Spinal cord (tissue), 10 donors: ENCODE measurements at places on chromosomes 16 and 17. TPM values are rescaled to one million over a fixed set of nuclear protein-coding genes. Genes with fewer than 3 reads are reported as not detected.

PLK1 gene
- total RNA-seq = 4.4 TPM

HEATR9 gene
- not detected for total RNA-seq

FOXL1 gene
- total RNA-seq = 3.9 TPM

CDH13 gene
- 76.5 TPM for total RNA-seq

MSLN gene
- total RNA-seq = 0.40 TPM

- no peak for DNase-seq
Observed at GRCh38 chr17:55342800-55343585, 78.2 kb downstream of the HLF start.

- no peak for DNase-seq
Observed at GRCh38 chr17:43018932-43019331, 3.3 kb downstream of the VAT1 start.

DNA sequence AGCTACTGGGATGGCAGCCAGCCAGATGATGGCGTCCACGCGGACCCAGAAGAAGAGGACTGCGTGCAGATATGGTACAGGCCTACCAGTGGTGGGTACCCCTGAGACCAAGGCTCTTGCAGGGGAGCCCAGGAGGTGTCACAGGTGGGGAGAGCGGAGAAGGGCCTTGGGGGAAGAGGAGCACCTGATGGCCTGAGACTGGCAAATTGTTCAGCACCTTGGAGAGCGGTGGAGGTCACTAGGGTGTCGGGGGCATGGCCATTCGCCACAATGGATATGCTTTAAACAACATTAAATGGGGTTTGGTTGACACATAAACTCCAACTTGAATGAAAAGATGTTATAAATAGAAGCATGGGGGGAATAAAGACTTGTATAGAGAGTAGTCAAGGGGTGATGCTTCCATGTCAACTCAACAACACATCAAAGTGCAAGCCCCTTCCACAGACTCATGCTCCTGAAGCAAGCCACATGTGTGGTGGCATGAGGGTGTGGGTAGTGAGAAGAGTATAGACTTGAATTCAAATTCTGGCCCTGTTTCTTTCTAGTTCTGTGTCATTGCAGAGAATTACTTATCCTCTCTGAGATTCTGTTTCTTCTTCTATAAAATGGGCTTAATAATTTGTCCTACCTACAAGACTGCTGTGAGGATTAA is 22.2 kb downstream of the CLEC19A start:
- DNase-seq = no peak

DNA sequence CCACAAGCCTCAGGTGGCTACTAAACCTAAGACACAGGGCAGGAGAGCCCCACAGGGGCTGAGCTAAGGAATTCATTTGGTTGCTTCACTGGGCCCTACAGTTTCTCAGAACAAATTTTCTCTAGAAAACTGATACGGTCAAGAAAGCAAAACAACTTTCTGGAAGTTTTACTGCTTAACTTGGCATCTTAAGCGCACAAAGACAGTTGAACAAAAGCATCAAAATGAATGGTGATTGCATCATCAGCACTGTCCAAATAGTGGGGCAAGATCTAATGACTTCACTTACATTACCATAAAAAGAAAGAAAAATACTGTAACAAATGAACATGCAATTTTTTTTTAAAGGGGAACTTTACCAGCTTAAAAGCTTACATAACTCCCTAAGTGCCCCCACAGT is 47.6 kb downstream of the XPO6 start:
- DNase-seq = peak; percentile 11

DNA sequence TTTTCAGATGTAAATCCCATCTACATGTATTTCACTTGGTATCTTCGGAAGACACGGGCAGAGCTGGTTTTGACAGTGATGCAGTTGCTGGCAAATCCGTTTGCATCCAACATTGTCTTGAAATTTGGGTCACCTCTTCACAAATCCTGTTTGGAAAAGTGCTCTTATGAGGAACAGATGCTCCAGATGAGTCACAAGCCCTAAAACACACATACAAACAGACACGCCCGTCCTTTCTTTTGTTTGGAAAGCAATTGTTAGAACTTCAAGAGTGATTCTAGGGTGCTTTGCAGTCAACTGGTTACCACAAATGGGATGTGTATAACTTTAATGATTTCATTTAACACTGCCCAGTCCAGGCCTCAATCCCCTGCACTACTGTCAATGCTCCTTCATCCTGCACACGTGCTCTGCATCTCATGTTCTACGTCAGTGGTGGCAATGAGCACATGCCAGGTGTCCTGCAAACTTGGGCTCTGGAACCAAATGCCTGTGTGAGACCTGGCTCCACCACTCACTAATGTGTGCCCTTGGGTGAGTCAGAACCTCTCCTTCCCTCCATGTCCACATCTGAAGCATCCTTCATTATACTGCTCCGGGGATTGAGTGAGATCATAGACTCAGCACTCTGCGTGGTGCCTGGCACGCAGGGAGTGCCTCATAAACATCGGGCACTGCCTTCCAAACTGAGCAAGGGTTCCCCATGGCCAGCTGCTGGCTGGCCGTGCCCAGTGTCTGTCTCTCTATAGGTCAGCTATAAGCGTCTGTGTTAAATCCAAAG is 19.3 kb upstream of the FOXF1 start:
- DNase-seq = no peak

- no peak for DNase-seq
Observed at GRCh38 chr17:75289832-75290337, 652 bp upstream of the SLC25A19 start.

DNA sequence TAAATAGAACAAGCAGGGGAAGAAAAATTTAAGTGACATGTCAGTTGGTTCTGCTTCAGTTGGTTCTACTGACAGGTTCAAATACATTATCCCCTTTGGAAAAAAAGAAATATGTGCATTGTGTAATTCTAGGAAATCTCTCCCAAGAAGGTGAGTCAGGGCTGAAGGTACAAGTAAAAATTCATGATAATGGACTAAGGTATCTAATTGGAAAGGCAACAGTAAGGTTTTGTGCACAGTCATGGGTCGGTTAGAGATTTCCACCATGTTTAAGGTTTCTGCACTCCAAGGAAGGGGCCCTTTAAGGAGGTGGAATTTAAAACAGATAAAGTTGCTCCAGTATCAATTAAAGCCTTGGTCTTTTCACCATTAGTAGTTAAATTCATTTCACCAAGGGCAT is 17.9 kb upstream of the B4GALNT2 start:
- no peak for DNase-seq

GRCh38 chr17:62925267-62925836 is 40.7 kb upstream of the TANC2 start:
- DNase-seq = no peak

DNA sequence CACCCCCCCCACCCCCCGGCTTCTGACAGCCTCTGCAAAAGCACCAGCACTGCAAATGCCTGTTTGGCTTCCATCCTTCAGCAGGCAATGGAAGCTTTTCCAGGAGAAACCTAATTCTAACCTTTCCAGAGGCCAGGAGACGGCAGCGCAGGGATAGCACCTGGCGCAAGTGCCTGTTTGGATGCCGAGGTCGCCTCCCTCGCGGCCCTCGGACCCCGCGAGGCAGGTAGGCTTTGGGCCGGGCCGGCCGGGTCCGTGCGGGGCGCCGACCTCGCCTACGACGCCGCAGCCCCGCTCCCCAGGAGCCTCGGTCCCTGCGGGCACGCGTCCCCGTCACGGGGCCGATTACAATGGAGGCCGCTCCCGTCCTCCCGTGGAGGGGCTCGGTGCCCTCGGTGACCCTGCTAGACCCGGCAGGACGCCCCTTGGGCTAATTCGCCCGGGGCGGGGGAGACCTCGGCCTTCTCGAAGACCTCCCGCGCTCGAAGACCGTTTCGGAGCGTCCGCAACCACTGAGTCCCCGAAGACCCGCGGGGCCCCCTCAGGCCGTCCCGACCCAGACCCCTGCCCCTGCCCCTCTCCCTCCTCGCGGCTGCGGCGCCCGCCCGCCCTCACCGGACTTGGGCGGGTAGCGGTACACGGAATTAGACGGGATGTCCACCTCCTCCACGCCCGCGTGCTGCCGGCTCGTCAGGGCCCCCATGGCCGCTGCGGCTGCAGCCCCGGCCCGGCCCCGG is 587 bp downstream of the RNF157 start:
- DNase-seq = no peak

- DNase-seq = peak; percentile 67
Observed at GRCh38 chr16:48905632-48906505, 295.9 kb upstream of the N4BP1 start.

DNA sequence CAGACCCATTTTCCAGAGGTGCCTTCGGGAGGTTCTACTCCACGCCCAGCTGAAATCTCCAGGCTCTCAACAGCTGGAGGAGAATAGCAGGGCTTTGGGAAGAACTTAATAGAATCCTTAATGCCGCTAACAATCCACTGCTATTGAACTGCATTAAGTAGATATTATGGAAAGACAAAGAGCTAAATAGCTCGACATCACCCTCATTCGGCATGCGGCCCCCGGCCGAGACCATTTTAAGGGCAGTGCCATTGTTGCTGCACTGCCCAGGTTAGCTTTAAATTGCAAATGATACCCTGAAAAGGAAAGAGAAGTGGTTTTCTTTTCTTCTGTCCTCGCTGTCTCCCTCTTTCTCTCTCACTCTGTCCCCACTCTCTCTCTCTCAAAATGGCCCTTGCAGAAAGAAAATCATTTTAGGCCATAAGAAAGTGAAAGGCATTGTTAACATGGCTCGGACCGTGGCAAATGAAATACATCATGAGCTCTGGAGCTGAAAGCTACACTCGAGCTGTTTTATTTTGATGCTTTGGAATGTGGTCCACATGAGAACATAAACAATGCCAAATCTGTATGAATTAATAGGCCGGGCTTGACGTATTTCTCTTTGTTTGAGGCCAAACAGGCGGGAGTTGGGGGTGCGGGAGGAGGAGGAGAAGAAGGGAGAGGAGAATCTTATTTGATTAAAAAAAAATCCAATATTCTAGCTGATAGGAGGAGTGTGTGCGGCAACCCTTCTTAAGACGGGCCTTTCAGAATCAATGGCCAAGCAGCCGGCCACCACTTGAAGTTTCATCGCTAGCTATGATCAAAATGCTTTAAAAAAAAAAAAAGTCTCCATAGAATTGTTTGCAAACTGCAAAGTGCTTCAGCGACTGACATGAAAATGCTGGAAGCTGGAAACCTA is 298.8 kb upstream of the IRX3 start:
- DNase-seq = no peak

DNA sequence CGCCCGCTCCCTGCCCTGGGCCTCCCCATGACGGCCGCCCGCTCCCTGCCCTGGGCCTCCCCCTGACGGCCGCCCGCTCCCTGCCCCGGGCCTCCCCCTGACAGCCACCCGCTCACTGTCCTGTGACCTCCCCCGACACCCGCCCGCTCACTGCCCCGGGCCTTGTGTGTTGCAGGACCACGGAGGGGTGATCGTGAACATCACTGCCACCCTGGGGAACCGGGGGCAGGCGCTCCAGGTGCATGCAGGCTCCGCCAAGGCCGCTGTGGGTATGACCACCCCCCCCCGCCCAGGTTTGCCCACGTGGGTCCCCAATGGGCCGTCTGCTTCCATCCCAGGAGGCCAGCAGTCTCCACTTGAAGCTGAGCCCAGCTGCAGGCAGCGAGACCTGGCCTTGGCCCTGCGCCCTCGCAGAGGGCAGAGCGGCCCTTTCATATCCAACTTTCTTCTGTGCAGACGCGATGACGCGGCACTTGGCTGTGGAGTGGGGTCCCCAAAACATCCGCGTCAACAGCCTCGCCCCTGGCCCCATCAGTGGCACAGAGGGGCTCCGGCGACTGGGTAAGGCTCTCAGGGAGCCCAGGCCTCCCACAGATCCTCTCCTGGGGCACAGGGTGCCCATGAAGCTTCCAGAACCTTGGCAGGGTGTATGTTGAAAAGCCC is 9.0 kb downstream of the DECR2 start:
- no peak for DNase-seq

DNA sequence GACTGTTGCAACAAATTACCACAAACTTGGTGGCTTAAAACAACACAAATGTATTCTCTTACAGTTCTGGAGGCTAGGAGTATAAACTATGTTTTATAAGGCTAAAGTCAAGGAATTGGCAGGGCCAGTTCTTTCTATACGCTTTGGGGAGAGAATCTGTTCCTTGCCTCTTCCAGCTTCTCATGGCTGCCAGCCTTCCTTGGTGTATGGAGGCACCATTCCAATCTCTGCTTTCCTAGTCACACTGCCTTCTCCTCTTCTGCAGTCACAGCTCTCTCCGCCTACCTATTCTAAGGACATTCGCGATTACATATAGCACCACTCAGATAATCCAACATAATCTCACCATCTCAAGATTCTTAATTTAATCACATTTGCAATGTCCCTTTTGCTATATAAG is 140.4 kb upstream of the GNAO1 start:
- DNase-seq = peak; percentile 54

DNA sequence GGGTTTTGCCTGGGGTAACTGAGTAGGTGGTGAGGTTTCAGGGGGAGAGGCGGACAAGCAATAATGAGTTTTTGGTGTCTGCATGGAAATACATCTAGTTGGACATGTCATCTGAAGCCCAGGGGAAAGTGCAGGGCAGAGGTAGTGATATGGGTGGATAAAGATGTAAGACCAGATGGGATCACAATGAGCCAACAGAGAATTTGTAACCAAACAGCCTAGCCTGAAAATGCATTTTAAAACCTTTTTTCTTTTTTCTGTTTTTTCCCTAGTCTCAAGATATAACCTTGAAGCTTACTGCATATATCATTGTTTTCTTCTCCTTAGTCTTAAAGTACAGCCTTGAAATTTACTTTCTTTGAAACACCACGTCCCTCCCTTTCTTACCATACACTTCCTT is 3.7 kb upstream of the ZNF19 start:
- no peak for DNase-seq

GRCh38 chr16:13521356-13521755 is 398.6 kb upstream of the ERCC4 start:
- DNase-seq = no peak

DNA sequence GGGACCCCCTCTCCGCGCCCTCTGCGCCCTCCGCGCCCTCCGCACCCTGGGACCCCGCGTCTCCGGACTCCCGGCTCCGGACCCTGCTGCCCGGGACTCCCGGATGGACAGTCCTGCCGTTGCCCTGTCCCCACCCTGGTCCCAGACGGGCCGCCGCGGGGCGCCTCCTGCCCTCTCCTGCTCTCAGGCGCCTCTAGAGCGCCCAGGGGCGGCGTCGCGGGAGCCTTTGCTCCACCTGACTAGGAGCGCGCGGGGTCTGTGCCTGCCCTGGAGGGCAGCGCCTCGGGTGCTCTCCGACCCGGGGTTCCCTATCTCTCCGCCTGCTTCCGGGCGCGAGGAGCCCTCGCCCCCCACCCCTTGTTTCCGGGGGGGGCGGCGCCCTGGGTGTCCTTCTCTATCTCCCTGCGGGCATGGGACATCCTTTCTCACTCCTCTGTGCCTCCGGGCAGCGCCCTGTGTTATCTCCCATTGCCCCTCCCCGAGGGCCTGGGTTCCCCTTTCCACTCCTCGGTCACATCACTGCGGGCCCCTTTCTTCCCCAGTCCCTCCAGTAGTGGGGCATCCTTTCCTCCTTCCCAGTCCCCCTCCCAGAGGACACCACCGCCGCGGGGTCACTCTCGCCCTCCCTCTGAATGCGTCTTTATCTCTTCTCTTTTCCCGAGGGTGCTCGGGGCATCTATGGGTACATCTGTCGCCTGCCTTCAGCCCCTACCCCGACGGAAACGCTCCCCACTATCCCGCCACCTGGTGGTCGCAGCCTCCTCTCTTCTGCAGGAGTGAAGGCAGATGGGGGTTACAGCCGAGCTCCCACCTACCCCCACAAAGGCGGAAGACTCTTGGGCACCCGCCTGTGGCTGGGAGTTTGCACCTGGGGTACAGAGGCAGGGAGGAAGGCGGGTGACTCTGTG is 875 bp downstream of the PRKCB start:
- DNase-seq = no peak

GRCh38 chr16:13110124-13110796 is 208.9 kb downstream of the SHISA9 start:
- peak; percentile 40 for DNase-seq
